Mucosa of descending colon (tissue), 3 donors: ENCODE measurements at places on chromosomes 2 and 18.

GRCh38 chr2:168185583-168186274 is 61.7 kb downstream of the STK39 start:
- DNase-seq, result no peak

DNA sequence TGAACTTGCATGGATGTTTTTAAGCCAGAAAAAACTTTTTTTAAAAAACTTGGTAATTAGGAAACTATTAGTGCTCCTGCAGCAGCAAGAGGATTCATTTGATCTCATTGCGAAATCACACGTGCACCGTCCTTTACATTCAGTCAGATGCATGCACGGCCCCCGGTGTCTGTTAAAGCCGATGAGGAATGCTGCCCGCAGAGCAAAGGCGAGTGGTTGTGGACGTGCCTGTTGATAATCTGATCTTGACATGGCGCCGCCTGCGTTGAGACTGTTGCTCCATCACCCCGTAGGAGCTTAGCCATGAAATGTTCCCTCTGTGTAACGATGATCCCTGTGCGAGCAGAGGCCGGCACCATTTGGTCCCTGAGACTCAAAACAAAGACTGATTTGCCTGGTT is 300.0 kb downstream of the GBX2 start:
- DNase-seq, result no peak

DNA sequence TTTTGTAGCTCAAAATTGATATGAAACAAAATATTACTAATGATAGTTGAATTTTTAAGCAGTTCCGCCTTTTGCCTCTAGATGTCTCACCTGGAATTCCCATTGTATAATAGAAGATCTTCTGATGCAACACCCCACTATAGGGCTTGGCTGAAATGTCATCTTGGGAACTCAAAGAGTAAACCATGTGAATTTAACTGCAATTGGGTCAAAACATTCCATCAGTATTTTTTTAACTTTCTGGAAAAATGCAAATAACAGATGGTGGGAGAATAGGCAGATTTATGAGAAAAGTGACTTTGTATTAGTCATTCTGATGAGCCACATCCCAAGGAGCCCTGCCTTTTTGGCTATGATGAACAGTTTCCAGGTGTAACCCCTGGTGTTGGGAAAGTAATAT is 489.9 kb downstream of the NYAP2 start:
- DNase-seq, result peak; percentile 41

DNA sequence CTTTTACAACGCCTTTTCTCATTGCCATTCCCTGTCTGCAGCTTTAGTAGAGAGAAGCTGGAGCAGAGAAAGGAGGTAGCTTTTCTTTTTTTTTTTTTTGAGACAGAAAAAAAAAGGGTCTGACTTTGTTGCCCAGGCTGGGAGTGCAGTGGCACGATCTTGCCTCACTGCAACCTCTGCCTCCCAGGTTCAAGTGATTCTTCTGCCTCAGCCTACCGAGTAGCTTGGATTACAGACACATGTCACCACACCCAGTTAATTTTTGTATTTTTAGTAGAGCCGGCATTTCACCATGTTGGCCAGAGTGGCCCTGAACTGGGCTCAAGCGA is 25.0 kb upstream of the ACSL3 start:
- DNase-seq, result no peak

- DNase-seq, result no peak
These were observed 56.3 kb upstream of the FZD5 start for GRCh38 chr2:207825978-207826377.

- DNase-seq, result no peak
These were observed 81.3 kb downstream of the OSBPL6 start for GRCh38 chr2:178275600-178275999.

- peak; percentile 81 for DNase-seq
These were observed 378.5 kb upstream of the ID2 start for GRCh38 chr2:8303322-8303832.

DNA sequence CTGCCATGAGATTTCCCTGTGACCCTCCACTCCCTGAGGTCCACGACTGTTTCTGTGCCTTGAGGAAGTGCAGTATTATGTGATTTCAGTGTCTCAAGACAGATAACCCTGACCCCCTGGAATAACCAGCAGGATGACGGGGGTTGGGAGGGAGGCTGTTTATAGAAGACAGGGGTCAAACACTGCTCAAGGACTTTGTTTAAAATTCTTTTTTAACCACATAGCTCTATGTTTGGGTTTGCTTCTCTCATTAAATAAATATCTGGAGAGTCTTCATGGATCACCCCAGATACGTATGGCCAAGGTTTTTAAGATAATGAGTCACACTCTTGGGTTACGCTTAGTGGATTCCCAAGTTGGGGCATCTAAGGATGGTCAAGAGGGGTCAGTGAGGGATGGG is 523.8 kb upstream of the TNP1 start:
- no peak for DNase-seq

GRCh38 chr2:223560749-223561435 is 41.3 kb downstream of the SCG2 start:
- DNase-seq, result no peak

DNA sequence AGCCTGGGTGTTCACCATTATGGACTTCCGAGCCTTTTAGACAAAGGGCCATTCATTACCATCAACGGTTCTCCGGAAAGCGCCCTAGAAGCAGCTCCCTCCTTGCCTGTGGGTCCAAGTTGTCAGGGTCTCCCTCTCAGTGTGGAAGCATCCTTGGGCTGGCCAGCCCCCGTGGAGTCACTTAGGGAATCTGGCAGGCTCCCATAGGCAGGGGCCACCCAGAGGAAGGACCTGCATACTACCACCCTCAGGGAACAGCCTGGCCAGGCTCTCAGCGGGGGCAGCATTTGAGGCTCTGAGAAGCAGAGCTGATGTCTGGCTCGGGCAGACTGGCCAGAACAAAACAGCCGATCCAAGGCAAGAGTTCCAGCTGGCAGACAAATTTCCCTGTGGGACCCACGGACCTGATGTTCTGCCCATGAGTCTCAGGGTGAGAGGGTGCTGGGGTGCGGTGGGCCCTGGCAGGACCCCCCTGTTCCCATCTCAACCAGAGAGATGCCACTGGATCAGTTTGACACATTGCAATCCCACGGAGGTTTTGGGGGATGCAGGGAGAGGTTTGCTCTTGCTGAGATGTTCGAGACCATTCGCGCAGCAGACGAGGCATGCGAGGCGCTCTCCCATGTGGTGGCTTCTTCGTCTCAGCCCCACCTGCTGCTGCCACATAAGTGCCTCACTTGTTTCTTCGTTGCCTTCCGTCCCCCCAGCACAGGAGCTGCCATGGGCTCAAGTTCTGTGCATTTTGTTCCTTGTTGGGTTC is 56.9 kb downstream of the ACKR3 start:
- DNase-seq, result no peak

GRCh38 chr2:19554520-19554919 is 196.1 kb upstream of the OSR1 start:
- DNase-seq, result no peak

DNA sequence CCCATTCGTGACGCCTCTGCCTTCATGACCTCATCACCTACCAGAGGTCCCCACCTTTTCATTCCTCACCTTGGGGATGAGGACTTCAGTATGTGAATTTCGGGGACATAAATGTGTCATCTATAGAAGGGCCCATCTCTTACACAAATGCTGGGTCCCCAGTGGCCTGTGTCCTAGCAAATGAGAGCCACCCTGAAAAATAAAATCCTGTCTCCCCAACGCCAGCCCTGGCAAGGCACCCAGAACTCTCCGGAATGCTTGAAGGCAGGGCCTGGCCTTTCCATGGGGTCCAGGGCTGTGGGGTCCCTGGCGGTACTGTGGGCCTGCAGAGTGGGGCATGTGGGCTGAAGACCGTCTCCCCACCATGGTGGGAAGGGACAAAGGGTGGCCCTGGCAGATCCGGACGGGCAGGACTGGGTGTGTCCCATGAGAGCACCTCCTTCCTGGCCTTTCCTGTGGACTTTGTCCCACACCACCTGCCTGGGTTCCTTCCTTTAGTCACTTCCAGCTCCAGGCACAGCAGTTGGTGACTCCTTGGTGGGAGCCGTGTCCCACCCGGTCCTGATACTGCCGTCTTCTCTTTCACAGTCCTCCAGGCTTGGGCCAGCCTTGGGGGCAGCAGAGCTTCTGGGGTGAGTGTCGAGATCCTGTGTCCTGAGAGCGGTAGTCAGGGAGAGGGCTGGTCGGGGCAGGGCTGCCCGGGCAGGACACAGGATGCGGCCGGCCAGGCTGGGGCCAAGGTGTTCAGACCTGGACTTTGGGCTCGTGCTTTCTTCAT is 18.6 kb downstream of the CAPN10 start:
- DNase-seq, result peak; percentile 90

DNA sequence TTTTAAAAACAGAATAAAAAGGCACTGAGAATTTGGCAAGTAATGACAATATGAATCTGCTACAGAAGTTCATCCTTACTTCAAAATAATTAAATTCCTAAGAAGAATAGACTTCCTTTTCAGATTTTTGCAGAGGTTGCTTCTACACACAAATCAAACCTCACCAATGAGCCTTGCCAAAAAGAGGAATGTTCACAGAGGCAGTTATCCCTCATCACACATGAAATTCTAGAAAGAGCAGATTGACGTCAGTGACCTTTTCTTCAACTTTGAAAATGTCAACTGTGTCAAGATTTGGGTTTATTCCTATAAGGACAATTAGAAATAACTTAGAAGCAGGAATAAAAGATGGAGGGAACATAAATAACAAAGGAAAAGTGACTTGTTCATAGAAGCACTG is 64.6 kb downstream of the MBD2 start:
- DNase-seq, result no peak

- DNase-seq, result no peak
These were observed 250.1 kb upstream of the VRK2 start for GRCh38 chr2:57796527-57796926.

- DNase-seq, result no peak
These were observed 56.4 kb downstream of the CRIM1 start for GRCh38 chr2:36411962-36412444.

DNA sequence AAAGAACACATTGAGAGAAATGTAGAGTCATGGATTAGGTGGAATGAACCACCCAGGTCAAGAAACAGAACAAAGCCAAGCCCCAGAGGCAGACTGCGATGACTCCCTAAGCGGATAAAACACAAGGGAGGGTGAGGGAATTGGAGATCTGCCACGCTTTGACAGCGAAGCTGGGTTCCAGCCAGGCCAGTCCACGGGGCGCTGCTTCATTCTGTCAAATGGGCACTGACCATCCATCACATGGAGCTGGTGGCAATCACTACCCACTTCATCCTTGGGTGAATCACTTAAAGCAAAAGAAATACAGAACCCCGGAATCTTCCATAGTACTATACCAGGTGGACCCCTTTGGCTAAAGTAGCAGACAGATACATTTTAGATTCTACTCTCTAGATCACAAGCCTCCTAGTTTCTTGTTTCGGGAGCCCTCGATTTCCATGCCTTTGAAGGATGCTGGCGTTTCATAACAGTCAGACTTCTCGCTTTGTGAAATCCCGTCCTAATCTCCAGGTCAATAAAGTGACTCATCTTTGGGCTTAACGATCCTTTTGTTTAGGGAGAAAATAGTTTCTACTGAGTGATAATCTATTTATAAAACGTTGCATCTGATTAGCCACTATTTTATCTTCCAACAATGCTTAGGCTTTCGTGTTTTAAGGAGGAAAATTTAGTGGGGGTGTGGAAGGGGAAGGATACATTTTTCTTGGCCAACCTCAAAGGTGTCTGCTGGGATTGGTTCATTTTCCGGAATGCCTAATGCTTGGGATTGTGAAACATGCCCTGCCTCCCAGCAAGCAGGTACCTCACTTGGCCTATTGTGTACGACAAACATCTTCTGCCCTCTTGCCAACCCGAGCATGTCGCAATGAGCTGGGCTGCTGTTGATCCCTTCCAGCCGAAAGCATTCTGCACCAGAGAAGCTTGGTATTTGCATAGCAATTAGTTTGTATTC is 44.1 kb upstream of the HDAC4 start:
- DNase-seq, result no peak

- no peak for DNase-seq
These were observed 23.7 kb upstream of the MMADHC start for GRCh38 chr2:149611100-149611820.

DNA sequence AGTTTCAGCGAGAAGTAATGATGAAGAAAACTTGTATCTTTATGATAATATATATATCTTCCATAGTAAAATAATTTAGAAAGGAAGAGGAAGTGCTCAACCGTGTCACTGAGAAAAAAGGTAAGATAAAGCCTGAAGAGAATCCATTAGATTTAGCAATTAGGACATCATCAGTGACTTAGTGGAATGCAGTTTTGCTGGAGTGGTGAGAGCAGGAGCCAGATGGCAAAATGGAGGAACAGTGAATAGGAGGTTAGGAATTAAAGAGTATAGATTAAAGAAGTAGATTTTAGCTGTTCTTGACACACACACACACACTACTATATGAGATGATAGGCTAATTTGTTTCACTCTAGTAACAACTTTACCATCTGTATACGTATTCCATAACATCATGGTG is 157.1 kb upstream of the EPC2 start:
- DNase-seq, result no peak

DNA sequence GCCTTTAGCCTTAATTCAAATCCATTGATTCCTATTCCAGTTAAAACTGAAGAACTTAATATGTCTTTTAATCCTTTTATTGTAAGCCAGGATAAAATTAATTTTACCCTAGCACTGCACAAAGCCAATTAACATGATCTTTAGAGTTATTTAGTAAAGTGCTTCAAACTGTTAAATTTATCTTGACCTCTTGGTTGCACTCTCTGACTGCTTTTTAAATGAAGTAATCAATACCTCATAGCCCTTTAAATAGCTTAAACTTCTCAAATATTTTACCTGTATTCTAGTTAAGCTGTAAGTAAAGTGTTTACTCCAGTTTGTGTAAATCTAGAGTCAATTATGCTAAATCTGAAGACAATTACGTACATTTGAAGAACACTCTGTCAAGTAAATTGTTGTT is 221.0 kb downstream of the WDR7 start:
- DNase-seq, result no peak

DNA sequence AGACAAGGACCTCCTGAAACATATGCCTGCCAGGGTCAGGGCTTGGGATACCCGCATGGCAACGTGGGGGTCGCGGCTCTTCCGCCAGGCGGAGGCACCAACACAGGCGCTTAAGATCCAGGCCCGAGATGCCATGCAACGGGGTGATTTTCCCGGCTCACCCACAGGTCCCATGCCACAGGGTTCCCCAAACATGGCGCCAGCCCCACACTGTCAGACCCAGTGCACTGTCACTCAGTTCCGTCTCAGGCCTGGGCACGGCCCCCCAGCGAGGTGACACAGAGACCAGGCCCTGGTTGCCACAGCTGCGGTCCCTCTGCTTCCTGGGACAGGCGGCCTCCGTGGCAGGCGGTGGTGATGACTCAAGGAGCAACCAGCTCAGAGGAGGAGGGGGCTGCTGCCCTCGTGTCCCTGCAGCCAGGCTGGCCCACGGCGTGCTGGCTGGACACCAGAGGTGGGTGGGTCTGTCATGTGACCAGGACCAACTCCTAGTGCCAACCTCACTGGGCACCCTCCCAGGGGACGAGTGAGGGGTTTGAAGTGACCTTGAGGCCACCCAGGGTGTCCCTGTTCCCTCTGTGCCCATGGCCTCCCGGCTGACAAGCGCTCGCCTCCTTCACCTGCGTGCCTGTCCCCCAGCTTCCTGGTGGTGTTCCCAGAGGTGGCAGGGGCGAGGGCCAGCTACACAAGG is 4.9 kb downstream of the PDCD1 start:
- DNase-seq, result no peak

- peak; percentile 75 for DNase-seq
These were observed 14.9 kb downstream of the ITGA6 start for GRCh38 chr2:172442072-172442895.
